Amniotic epithelial cell (primary cell): ENCODE measurements at places on chromosomes 1 and 21.

GRCh38 chr1:248918131-248918530, 12.1 kb downstream of the PGBD2 start:
- DNase-seq: no peak

DNA sequence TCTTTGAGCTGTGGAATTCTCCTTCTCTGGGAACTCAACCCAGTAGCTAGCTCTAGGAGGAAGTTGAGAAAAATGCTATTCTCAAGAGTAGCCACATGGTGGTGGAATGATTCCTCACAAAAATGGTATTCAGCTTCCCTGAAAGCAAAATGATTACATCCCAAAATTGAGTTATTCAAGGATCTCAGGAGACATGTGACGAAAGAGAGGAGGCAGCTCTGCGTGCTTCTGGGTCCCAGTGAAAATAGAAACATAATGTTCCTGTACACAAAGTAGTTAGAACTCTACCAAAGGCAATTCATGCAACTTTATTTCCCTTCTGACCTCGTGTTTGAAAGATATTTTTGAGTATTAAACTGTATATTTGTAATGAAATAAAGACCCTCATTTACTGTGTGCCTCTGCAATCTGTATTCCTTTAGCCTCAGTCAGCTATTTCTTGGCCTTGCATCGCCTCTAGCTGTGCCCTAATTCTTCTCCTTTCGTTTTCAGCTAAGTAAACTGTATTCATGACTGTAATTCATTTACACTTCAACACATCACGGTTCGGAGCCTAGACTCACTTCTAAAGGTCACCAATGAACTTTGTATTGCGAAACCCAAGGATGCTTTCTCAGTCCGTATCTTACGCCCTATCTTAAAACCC, 167.3 kb downstream of the FASLG start:
- peak; percentile 92 for DNase-seq

DNA sequence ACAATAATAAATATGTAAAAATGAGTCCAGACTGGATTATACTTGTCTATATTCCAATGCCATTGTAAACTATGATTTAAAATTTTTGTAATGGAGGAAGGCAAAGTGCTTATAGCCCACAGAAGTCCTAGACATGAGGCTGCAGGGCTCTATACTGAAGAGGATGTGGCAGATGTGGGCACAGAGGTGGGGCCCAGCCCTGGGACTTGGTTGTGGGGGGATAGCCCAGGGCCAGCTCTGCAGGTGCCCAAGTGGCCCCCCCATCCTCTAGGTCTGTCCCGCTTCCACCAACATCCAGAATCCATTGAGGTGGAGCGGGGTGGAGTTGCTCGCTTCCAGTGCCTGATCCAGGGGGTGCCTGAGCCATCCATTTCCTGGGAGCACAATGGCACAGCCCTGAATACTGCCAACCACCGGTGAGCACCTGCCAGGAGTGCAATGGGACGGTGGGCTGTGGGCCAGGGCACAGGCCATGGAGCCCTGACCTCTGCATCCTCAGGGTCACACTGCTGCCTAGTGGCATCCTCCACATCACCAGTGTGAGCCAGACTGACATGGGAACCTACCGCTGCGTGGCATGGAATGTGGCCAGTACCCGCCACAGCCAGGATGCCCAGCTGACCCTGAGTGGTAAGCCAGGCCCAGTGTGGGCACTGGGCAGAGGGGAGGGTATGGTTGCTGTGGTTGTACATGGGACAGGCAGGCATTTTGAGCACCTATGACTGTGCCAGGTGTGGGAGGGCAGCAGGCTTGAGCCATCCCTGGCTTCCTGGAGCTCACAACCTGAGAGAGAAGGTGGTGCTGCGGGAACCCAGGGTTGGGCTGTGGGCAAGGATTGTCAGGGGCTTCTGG, 21.0 kb downstream of the SLC27A3 start:
- DNase-seq: no peak

DNA sequence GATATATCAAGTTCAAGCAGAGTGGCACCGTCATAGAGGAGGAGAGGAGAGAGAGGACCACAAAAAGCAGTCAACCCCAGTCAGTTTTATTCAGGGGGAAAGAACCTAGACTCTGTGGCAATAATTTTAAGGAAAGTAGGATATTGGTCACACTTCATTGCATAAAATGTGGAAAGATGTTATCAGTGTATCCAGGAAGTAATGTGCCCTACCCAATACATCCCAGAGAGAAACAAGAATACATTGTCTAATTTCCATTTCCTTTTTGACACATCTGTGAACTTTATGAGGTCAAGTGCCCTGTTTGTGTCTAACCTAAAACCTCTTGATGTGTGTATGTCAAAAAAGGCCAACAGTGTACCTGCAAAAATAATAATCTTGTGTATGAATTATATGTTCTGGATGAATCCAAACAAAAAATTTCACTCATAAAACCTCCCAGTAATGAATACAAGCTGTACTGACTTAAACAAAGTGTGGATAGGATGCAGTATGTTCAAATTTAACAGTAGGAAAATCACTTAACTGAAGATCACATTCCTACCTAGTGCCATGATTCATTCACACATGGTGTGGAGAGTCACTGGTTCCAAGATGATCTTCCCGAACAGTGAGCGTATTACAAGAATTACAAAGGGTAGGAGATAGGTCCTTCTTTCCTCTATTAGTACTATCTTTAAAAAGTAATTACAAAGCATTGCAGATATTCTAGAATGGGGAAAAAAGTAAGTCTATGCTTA, 712.1 kb upstream of the CXADR start:
- no peak for DNase-seq

DNA sequence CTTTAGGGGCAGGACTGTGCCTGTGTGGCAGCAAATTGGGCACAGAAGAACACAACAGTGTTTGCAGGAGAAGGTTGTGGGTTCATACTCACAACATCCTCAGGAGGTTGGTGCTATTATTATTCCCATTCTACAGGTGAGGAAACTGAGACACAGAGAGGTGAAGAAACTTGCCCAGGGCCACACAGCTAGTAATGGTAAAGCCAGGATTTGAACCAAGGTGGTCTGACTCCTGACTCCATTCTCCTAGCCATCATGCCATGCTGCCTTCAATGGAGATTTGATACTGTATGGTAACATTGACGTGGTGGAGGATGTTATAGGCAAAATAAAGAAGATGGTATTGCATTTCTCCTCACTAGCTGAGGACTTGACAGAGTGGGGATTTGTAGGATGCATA, 334.2 kb downstream of the RPS6KC1 start:
- no peak for DNase-seq

- no peak for DNase-seq
Observed at GRCh38 chr1:27704958-27705357, 20.8 kb upstream of the FAM76A start.

DNA sequence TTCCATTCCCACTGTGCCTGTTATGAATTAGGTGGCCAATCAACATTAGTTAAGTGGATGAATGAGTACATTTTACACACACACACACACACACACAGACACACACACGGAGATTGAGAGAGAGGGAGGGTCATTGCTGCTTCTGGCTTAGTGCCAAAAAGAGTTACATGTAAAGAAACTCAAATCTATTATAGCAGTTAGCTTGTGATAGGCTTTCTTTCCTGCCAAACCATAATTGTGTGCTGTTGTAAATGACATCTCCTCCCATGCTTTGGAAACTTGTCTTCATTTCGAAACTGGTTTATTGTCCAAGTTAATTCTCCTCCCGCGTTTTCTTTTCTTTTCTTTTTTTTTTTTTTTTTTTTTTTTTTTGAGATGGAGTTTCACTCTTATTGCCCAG, 1.4 kb upstream of the MT1HL1 start:
- DNase-seq: no peak

DNA sequence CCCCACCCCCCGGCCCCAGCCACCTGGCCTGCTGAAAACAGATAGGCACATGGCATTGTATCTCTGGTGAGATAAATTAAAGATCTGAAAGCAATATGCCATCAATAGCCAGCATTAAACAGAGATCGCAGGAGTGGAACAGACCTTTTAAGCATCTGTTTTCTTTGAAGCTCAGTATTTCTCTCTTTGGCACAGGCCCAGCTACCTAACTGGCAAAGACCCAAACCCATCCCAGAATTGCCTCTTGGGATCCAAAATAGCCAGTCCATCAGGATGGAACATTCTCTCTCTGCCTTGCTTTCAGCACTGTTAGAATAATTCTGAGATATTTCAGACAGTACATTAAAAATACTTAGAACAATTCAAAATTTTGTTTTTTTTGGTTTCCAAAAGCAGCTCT, 46.0 kb downstream of the KCNJ6 start:
- DNase-seq: no peak

- DNase-seq: peak; percentile 55
Observed at GRCh38 chr1:110056776-110057175, 13.7 kb downstream of the ALX3 start.

GRCh38 chr1:236762410-236762809, 32.7 kb upstream of the MTR start:
- peak; percentile 12 for DNase-seq

DNA sequence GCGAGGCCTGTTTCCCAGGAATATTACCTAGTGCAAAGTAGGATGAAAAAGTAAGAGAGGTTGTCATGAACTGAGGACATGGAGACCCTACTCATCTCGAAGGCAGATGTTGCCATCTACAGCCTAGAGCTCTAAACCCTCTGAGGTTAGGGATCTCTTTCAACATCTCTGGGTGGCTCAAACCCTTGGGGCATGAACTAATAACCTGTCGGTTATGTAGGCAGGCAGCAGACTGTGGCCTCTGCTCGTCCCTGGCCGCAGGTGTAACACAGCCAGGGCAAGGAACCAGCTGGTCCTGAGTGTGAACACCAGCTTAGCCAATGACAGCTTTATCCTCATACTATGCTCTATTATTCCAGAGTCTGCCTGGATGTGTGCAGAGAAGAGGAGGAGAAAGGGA, 13.2 kb downstream of the CAPZB start:
- DNase-seq: no peak

DNA sequence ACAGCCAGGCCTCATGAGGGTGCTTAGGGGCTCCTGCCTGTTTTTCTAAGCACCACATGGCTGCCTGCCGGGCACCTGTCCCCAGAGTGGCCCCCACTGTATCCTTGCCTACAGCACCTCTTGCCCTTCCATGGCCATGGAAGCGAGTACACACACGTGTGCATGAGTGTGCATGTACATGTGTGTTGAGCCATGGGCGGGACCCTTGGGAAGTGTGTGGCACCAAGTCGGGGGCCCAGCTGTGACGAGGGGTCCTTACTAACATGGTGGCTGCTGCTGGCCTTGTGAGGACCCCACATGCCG, 25.8 kb downstream of the KRTAP10-1 start:
- DNase-seq: no peak

DNA sequence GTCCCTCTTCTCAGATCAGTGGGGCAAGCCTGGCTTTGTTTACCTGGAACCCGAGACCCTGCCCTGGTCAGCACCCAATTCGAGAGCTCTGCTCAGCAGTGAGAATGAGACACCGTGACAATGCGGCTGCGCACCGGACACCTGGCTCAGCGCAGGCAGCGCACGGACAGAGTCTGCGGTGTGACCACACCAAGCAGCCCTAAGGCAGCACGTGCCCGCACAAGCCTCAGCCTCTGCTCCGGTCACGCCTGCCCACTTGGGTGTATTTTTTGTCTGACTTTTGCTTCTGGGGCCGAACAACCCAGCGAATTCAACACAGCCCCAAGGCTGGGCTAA, 4.7 kb downstream of the KRTAP10-8 start:
- no peak for DNase-seq

DNA sequence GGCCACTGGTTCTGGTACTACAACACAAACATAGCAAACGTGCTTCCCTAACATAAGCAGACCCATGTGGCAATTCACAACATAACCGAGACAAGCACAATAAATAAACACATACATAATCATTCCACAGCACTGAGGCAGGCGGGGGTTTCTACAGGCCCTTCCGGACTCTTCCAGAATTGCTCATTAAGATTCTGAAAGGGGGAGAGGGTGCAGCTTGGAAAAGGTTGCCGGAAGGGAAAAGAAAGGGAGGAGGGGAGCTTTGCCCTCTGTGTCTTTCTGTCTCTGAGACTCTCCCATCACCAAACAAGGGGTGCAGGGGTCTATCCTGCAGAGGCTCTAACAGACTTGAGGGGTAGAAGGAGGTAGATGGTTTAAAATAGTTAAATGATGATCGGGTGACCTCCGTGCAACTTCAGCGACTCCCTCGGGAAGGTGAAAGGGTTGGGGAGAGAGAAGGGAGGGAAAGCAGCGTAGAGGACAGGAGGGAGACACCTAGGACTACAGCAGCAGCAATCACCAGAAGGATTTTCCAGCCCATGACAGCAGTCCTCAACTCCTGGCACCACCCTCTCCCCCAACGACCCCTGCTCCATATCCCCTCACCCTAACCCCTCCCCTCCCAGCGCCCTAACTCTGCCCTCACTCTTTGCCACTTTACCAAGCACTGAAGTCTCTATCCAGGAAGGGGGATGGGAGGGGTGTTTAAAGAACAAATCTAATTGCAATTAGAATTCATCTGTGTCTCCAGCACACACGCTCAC, 365.5 kb upstream of the ESRRG start:
- DNase-seq: peak; percentile 33

GRCh38 chr1:44318097-44319088, 36.7 kb downstream of the ERI3 start:
- peak; percentile 25 for DNase-seq

DNA sequence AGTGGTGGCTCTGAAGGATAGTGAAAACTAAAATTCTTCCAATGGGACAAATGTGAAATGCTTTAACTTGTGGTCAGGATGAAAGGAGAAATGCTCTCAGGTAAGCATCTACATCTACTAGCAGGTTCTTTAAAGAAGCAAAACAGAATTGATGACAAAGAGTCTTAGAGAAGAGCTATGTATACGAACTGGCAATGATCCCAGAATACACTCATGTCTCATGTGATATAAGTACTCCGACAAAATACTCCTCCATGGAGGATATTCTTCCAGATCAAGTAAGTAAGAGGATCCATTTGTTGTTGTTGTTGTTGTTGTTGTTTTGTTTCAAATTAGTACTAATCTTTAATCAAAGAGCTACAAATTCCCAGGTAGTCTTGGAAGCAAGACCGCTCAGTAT, 174.0 kb upstream of the ATP1B1 start:
- DNase-seq: no peak

- DNase-seq: peak; percentile 33
Observed at GRCh38 chr1:55375617-55376258, 160.6 kb upstream of the USP24 start.

GRCh38 chr1:78627321-78627720, 7.1 kb downstream of the IFI44L start:
- DNase-seq: peak; percentile 24

- peak; percentile 100 for DNase-seq
Observed at GRCh38 chr1:245880754-245881403, 626.2 kb downstream of the SMYD3 start.

GRCh38 chr1:93770640-93771039, 89.0 kb upstream of the BCAR3 start:
- DNase-seq: no peak

GRCh38 chr1:18578271-18578670, 52.4 kb upstream of the PAX7 start:
- no peak for DNase-seq

GRCh38 chr1:228340686-228341449, 65.8 kb downstream of the TRIM11 start:
- DNase-seq: no peak

GRCh38 chr1:21384620-21385019, 55.3 kb upstream of the NBPF3 start:
- DNase-seq: no peak
